ENCODE measurements at places on chromosomes 16 and 17. TPM values are rescaled to one million over a fixed set of nuclear protein-coding genes. Genes with fewer than 3 reads are reported as not detected.

The TBX2 gene
- total RNA-seq, result 1.4 TPM

DNA sequence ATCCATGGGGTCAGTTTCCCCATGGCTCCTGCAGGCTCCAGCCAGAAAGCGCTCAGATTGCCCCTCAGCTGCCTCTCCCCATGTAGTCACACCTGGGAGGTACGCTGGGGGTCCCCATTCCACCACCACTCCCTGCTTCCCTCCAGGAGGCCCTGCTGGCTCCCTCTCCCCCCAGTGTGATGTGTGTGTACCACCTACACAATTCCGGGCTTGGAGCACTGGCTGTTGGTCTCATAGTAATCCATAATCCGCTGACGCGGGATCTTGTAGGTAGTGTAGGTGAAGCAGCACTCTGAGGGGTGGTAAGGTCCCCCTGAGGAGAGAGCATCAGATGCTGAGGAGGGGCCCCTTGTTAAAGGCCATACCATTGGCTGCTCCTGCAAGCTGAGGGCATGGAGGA is 2.4 kb downstream of the CCL14 start:
- no peak for DNase-seq

DNA sequence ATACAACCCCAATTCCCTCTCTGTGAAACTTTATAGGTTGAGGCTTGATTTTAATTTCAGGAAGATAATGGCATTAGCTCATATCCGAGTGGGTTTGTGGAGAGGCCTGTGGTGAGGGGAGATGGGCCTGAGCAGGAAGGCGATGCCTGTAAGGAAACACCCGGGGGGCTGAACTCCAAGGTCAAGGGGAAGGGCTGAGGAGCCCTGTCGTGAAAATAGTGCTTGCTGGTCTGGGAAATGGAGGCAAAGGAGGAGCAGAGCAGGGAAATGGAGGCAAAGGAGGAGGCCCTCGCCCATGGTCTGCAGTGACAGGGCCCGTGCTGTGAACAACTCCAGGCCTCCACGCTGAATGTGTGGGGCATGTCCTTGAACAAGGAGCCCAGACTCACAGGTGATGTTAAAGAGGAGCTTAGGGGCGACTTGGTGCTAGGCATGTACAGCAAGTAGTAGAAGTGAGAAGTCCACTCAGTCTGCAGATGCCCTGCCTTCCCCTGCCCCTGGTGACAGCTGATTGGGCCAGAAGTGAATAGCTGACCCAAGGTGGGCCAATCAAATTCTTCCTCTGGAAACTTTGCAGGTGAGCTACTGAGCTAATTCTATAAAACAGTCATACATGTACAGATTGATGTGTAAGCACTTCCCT is 38.1 kb downstream of the MRPS23 start:
- peak; percentile 10 for DNase-seq

DNA sequence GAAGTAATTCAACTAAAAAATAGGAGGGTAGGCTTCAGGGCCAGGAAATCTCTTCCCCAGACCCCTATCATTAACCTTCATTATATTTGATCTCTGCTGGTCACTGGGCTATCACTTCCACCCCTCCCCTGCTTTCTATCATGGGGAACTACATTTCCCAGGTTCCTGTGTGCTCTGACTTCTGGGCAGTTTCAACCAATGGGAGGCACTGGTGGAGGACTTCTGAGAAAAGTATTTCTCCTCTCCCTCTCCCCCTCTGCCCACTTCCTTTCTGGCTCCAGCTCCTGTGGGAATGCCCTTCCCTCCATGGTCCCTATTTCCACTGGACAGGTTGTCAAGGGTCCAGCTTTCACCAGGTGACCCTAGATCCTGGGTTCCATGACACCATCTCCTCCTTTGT is 364.4 kb downstream of the C16orf95 start:
- peak; percentile 63 for DNase-seq

- DNase-seq, result no peak
Measured at GRCh38 chr16:88610080-88610479, 28.3 kb upstream of the IL17C start.

GRCh38 chr17:51435171-51435552 is 174.8 kb downstream of the UTP18 start:
- DNase-seq, result no peak

DNA sequence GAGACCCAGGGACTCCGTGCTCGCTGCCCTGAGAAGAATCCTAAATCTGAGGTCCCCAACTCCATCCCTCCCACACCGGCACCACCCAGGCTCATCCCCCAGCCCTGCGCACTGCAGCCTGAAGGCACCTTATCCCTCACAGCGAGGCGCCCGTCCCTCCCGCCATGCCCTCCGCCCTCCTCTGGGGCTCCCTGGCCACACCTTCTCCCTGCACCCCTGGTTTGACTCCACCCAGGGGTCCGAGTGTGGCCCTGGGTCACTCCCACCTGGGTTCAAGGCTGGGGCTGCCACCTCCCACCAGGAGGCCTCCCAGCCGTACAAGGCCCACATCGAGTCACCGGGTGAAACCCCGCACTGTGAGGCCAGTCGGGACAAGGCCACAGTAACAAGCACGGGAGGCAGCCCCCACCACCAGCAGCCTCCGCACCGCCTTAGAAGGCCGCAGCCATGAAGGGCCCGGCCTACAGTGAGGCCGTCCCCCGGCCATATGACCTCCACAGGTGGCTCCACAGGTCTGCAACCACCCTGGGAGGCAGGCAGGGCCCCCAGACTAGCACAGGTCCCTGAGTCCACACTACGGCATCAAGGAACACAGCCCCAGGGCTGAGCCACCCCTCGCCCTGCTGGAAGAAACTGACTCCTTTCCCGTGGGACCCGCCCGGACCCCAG is 8.3 kb downstream of the HAGH start:
- DNase-seq, result no peak

DNA sequence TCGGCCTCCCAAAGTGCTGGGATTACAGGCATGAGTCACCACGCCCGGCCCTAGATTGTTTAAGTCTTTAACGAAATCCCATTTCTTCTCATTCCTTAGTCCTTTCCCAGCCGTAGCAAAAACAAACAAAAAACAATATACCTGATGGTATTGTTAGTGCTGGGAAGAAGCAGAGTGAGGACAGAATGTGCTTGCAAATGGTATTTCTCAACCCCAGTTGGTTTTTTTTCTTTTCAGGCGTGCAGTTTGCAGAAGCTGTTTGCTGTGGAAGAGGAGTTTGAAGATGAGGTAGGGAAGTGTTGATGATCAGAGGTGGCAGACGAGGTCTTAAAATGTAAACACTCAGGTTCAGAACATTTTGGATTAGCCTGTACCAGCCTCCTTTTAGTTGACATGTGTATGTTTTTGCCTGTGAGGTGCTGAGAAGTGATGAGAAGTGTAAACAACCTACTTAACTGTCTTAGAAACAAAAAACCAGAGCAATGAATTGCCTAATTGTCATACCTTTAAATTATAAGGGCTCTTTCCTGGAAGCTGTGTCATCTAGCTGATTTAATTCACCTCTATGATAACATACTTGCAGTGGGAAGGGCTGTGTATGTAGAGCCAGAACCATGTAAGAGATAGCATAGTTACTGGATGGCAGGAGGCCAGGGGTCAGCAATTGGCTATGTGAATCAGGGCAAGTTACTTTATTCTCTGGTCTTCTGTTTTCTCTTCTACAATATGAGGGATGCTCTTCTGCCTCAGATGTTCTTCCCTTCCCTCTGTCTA is 3.4 kb downstream of the HROB start:
- DNase-seq, result no peak

The UTS2R gene
- not detected for total RNA-seq

All from Daoy (cell line).